ENCODE measurements at places on chromosomes 6 and 20.

GRCh38 chr6:127634178-127634577 lies 57.2 kb downstream of the C6orf58 start:
- no peak for DNase-seq

GRCh38 chr6:1595271-1596087 lies 14.2 kb upstream of the FOXC1 start:
- no peak for DNase-seq

DNA sequence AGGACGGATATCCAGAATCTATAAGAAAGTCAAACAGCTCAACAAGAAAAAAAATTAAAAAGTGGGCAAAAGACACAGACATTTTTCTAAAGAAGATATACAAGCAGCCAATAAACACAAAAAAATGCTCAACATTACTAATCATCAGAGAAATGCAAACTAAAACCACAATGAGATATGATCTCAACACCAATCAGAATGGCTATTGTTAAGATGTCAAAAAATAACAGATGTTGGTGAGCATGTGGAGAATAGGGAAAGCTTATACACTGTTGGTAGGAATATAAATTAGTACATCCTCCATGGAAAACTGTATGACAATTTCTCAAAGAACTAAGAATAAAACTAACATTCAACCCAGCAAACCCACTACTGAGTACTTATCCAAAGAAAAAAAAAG lies 23.3 kb upstream of the OSTM1 start:
- no peak for DNase-seq

GRCh38 chr6:76275746-76276145 lies 203.3 kb upstream of the IMPG1 start:
- no peak for DNase-seq

GRCh38 chr6:20716865-20717264 lies 182.6 kb downstream of the CDKAL1 start:
- DNase-seq: no peak

DNA sequence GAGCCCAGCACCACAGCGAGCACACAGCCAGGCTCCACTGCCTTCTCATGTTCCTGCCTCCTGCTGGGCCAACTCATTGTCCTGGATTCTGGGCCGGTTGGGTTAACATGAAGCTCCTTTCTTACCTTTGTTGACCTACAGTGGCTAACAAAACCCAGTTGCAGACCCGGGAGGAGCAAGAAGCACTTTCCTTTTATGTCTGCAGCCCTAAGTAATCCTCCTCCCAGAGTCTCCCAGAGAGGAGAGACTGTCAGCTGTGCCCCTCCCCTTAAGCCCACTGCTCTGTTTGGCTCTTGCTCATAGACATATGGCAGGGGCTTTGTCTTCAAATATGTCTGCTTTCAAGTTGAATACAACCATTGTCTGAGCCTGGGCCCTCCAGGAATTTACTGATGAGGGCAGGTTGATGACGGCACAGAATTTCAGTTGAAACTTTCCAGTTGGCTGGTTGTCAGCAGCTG lies 55.2 kb downstream of the PSMB1 start:
- DNase-seq: peak; percentile 68

Measured in D341Med (cell line).